ENCODE measurements at places on chromosomes 3 and 15. TPM values are rescaled to one million over a fixed set of nuclear protein-coding genes. Genes with fewer than 3 reads are reported as not detected.

- DNase-seq, result no peak
These were observed 9.9 kb upstream of the RPL29 start for GRCh38 chr3:52005571-52005986.

DNA sequence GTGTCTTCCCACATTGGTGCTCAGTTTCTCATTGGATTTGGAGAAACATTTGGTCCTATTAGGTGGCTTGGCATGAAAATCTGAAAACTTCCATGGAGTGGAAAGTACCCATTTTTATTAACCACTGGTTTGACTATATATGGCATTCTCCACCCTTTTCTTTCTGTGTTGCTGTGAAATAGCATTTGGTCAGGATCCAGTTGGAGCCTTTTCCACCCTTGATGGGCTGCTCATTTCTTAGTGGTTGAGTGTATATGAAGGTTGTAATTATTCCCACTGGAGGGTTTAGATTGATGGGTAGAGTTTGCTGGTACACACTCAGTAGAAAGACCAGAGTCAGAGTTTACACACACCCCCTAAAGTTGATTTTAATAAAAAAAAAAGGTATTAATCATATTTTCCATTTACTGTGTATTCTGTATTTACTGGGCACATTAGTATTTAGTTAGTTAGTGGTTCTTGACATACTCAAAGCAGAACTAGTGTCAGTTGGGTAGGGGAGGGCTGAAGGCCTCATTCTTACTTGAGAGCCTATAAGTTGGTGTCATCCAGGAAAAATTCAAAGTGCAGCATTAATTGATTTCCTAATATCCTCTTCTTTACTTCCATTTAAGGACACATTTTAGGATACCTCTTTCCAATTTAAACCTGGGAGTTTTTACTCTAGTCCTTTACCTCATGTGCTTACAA lies 69.5 kb downstream of the FLNB start:
- no peak for DNase-seq

GRCh38 chr3:62622553-62623174 lies 249.3 kb upstream of the FEZF2 start:
- peak; percentile 66 for DNase-seq

- no peak for DNase-seq
These were observed 50.1 kb upstream of the BCL6 start for GRCh38 chr3:187795207-187795960.

- no peak for DNase-seq
These were observed 25.1 kb downstream of the ETV5 start for GRCh38 chr3:186083746-186084145.

GRCh38 chr3:61934505-61934871 lies 373.1 kb downstream of the PTPRG start:
- no peak for DNase-seq

SLC6A11 gene
- total RNA-seq, result not detected

GRCh38 chr15:89822026-89822425 lies 7.4 kb upstream of the ANPEP start:
- no peak for DNase-seq

GRCh38 chr3:13612829-13613228 lies 63.9 kb downstream of the FBLN2 start:
- no peak for DNase-seq

DNA sequence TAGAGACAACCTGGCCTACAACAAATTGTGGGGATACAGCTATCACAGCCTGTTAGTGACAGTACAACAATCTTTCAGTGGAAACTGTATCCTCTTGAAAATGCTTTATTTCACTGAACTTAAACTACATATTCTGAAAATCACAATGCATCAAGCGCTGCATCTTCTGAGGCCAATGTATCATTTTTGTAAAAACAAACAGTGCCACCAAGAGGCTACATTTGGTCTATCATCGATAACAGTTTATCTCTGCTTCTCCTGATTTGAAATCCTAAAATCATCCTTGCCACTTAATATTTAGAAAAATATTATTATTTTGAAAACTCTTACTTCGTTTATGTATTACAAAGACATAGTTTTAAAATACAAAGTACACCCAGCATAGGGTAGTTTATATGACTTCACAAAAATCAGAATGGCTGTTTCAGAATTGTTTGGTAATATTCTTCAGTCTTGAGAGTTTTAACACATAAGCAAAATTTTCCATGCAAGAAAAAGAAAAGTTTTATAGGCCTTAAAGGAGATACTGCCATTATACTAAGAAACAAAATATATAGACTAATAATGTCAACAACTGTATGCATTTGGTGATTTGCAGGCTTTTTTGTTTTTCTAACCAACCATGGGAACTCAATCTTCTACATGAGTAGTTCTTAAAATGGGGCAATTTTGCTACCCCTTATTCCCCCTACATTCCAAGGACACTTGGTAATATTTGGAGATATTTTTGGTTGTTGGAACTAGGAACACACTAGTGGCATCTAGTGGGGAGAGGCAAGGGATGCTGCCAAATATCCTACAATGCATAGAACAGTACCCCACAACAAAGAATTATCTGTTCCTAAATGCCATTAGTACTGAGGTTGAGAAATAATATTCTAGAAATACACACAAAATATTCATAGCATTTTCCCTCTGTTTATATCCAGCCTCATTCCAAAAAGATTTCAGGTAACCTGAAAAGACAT lies 42.3 kb downstream of the WDR72 start:
- DNase-seq, result peak; percentile 15

CPN2 gene
- total RNA-seq, result not detected

DNA sequence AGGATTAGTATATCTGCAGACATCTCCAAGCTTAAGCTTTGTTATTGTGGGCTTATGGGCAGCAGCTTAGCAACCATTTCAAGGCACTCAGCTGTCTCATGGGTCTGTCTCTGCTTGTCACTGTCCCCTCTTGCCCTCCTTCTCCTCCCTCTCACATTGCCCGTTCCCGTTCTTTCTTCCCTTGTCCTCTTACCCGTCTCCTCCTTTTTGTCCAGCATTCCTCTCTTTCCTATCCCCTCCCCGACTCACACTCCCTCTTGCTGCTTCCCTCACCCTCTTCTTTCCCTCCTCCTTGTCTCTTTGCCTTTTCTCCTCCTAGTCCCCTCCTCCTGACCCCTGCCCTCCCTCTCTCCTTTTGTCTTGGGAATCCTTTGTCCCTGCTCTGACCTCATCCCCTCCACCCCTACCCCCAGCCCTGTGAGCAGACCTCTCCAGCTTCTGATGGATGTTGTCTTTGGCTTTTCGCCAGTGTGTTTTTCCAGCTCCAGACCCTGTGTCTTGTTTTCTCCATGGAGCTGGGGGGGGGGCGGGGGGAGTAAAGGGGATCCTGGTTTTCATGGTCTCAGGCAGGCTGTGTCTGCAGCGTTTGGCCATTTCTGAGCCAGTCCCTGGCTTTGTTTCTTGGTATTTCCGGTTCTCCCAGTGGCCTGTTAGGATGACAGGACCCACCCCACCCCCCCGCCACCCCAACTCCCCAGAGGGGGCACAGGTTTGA lies 47.9 kb upstream of the TRAK1 start:
- no peak for DNase-seq

EBLN2 gene
- 9.5 TPM for total RNA-seq

DNA sequence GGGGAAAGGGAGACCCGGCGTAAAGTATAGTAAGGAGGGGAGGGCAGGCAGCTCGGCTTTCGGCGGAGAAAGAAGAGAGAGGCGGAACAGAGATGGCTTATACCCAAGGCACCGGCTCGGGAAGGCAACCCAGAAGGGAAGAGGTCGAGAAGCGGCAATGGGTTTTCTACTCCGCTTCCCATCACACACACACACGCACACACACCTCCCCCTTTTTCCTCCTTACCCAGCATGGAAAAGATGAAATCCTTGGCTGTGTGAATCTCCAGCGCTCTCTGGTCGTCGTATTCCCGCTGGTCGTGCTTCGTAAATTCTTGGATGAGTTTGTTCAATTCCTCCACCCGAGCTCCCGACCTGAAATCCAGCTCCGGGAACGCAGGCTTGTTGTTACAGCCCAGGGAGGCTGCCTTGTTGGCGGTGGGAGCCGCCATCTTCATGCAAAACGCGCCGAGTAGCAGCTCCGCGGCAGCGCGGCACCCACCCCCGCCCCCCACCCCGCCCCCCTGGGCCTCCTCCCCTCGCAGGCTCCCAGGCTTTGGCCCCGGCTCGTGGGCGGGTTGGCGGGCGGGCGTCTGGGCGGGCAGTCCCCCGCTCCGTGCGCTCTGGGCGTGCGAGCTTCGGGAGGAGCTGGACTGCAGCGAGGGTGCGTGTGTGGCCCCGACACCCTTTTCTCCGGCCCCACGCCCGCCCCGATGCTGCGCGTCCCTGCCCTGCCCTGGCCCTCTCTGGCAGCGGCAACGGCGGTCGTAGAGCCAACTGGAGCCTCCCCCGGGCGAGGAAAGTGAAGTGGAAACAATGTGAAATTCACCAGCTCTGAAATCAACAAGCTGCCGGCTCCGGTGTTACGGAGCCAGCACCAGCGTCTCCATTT lies at the start of gene MB21D2:
Gene MB21D2 (minus strand): TSS at position 453 of the 871 bp plus-strand sequence. CDS start 16 bp downstream, at position 437.
- no peak for DNase-seq

GRCh38 chr3:37458162-37459120 lies 284.1 kb upstream of the LRRFIP2 start:
- DNase-seq, result no peak

GOLGA6L10 gene
- total RNA-seq, result 0.49 TPM

GRCh38 chr15:27486683-27487647 lies 516.0 kb downstream of the GABRG3 start:
- no peak for DNase-seq

GRCh38 chr15:48221885-48222284 lies 15.8 kb downstream of the SLC12A1 start:
- no peak for DNase-seq

- DNase-seq, result no peak
These were observed 13.0 kb upstream of the SEC62 start for GRCh38 chr3:169953462-169954141.

DNA sequence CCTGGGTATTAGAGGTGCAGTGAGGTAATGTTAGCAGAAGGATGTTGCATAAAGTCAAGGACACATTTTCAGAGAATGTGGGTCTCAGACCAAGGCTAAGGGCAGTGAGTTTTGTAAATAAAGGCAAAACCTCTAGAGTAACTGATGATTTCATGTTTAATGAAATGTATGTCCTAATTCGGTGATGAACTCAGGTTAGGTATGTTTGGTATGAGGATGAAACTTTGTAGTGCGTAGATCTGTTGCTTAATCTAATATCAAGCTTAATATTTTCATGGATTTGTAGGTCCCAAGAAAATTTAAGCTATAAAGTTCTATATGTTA lies 3.6 kb downstream of the USP50 start:
- DNase-seq, result no peak

DNA sequence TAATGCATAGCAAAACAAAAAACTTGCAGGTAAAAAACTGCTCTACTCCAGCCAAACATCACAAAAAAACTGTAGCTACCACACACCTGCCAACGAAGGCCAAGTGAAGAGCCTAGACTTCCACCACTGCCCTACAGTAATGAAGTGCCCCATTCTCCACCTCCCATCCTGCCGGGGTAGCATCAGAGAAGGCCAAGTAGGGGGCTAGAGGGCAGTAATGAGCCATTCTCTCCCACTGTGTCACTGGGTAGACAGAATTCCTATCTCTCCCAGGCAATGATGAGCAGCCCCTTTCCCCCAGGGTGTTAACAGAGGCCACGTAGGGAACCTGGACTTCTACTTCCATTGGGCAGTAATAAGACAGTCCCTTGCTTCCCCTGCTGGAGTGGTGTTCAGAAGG lies 9.5 kb downstream of the SEC22C start:
- peak; percentile 36 for DNase-seq

DNA sequence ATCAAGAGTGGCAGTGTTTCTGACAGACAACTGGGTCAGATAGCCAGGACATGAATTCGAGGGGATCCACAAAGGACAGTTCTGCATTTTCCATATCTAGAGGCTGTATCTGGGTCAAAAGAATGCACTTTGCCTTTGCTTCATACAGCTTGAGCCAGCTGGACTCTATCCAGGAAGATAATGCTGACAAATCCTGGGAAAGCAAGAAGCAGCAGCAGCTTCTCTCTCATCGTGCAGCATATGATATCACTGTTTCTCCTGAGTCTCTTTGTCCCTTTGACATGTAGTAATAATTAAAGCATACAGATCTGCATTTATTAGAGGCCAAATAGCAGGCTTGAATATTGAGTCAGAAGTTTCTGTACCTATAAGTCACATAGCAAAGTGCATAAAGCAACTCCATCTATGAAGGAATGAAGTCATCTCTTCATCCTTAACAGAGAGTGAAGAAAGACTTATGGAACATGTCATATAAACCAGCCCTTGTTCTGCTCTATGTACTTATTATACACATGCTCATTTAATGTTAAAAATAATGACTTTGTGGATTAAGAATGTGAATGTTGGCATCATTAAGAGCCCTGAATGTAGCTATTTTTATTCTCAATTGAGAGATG lies 236.8 kb upstream of the GBE1 start:
- no peak for DNase-seq

QTRT2 gene
- total RNA-seq, result 54.6 TPM

- no peak for DNase-seq
These were observed 277.4 kb upstream of the SLCO3A1 start for GRCh38 chr15:91576096-91576495.

GRCh38 chr3:144963810-144964209 lies 992.2 kb downstream of the DIPK2A start:
- DNase-seq, result no peak

GRCh38 chr3:43907508-43907858 lies 216.7 kb downstream of the ABHD5 start:
- peak; percentile 81 for DNase-seq

DNA sequence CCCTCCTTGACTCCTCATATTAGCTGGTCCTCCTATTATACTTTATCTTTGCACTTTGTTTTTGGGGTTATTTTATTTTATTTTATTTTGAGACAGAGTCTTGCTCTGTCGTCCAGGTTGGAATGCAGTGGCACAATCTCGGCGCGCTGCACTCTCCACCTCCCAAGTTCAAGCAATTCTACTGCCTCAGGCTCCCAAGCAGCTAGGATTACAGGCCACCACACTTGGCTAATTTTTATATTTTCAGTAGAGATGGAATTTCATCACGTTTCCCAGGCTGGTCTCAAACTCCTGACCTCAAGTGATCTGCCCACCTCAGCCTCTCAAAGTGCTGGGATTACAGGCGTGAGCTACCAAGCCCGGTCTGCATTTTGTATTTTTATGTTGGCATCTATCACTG lies 126.7 kb downstream of the FOXB1 start:
- DNase-seq, result no peak

INSYN1 gene
- total RNA-seq, result not detected

GRCh38 chr15:39914977-39915376 lies 5.1 kb downstream of the GPR176 start:
- no peak for DNase-seq
